ENCODE measurements at places on chromosomes 4 and X.

- no peak for DNase-seq
Measured at GRCh38 chr4:176409627-176410026, 89.9 kb downstream of the SPCS3 start.

DNA sequence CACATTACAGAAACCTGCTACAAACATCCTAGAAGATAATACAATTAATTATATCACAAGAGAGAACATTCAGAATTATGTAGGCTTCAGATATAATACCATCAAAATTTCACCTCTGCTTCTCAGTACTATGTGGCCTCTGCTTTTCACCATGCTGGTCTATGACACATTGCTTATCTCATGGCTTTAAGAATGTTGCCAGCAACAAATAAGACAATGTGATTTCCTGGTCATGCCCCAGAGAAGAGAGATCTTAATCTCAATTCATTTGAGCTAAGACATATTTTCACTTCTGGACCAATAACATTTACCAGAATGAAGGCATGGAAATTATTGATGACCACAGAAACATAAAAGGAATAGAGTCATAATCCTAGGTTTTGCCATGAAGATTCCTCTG is 1233.4 kb upstream of the ADGRL3 start:
- no peak for DNase-seq

GRCh38 chrX:121931567-121931966 is 884.2 kb downstream of the GLUD2 start:
- DNase-seq = no peak

- DNase-seq = no peak
Measured at GRCh38 chr4:79756140-79756895, 316.7 kb downstream of the ANTXR2 start.

GRCh38 chr4:31390849-31391248 is 670.7 kb downstream of the PCDH7 start:
- DNase-seq = no peak

GRCh38 chrX:22246620-22247019 is 26.1 kb upstream of the CBLL2 start:
- no peak for DNase-seq

DNA sequence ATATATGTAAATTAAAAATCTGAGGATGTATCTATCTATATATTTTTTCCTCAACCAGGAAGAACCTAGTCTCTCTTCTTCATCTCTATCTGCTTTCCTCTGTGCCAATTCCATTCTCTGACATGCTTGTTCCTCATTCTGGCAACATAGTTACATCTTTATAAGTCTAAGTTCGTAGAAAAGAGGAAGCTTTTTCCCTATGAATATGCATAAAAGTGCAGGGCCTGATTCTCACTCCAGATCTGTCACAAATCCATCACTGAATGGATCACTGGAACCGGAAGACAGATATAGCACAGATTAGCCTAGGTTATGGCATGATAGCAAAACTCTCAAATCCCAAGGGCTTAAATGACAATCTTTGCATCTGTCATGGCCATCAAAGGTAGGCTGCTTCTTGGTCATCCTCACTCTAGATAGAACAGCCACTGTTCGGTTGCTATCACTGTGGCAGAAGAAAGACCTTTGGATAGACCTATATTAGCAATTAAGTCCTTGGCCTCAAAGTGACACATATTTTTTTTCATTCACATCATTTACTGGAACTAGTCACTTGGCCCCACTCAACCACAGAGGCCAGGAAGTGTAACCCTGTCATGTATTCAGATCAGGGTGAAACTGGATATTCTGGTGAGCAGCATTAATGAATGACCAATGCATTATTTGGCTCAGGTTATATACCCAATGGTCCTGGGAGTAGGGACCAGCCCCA is 22.2 kb downstream of the DTHD1 start:
- no peak for DNase-seq

DNA sequence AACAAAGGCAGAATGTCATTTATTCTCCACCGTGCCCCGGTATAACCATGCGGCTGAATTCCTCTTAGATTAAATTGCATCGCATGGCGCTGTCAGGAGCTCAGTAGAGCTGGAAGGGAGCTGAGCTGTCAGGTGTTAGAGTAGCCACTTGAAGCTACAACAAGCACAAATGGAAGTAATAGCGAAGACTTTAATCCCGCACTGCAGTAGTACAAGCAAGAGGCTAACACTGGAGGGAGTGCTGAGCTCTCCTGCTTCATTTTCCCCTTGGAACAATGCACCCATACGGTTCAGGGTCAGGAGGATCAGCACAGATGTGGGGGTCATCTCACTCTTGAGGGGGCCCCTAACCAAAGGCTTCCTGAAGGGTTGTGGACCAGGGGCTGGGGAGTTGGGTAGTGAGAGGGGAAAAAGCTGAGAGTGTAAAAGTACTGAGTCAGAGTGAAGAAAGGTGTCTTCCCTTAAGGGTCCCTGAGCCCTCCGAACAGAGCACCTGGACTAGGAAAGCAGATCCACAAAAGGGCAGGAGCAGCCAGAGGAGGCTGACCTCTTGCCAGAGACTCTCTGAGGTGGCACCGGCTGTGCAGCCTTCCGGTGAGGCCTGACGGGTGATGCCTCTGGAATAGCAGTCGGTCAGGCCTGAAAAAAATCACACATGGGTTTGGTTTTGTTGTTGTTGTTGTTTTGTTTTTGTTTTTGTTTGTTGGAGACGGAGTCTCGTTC is 36.0 kb upstream of the CBR4 start:
- no peak for DNase-seq

DNA sequence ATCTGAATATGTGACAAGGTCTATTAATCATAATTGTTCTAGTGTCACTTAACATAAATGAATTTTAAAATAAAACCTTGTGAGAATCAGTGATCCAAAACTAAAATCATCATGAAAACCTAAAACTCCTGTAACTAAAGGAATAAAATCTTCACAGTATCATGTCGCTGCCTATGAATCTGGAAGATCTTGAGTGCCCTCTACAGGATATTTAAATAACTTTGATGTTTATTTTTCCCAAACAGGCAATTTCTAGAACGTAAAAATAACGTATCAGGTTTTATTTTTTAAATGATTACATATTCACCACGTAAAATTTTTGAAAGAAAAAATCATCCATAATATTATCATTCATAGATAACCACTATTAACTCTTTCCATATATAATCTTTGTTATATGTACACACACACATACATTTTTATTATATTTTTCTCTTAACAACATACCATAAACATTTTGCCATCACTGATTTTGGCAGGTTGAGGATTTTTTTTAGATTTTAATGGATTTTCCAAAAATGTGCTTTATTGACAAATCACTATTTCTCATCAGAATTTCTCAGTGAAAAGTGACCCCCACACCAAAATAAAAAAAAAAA is 79.6 kb downstream of the COMMD8 start:
- no peak for DNase-seq

DNA sequence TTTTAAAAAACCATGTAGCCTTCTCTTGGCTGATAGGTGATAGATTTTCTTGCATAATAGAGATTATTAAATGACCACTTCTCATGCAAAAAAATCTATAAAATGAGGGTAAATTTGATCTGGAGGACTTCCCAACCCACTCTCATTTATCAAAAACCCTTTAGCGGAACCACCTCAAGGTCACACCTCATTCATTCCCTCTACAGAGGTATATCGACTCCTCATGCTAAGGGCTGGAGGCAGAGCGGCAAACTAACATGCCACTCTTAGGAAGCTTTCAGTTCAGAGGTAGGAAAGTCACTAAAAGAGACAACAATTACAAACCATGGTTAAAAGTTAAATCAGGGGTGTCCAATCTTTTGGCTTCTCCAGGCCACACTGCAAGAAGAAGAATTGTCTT is 90.0 kb downstream of the COX7B2 start:
- DNase-seq = no peak

DNA sequence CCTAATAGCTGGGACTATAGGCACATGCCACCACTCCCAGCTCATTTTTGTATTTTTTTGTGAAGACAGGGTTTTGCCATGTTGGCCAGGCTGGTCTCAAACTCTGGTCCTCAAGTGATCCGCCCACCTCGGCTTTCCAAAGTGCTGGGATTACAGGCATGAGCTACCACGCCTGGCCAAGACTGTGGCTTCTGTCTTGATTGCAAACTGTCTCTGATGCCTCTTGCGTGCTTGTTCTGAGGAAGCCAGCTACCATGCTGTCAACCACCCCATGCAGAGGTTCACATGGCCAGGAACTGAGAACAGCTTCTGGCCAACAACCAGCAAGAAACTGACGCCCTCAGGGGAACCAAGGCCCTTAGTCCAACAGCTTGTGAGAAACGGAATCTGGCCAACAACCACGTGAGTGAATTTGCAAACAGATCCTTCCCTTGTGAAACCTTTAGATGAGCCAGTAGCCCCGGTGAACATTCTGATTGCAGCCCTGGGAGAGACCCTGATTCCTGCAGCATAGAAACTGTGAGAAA is 71.2 kb downstream of the SUPT20HL2 start:
- DNase-seq = no peak

Data from stimulated activated CD4-positive, alpha-beta T cell treated with anti-CD3 and anti-CD28 coated beads, Interleukin-1b, Interleukin-23, amount 100 ng/mL, for 1 hour (primary cell).